Germinal center (tissue), 1 donor: ENCODE measurements at places on chromosomes 2 and 18.

DNA sequence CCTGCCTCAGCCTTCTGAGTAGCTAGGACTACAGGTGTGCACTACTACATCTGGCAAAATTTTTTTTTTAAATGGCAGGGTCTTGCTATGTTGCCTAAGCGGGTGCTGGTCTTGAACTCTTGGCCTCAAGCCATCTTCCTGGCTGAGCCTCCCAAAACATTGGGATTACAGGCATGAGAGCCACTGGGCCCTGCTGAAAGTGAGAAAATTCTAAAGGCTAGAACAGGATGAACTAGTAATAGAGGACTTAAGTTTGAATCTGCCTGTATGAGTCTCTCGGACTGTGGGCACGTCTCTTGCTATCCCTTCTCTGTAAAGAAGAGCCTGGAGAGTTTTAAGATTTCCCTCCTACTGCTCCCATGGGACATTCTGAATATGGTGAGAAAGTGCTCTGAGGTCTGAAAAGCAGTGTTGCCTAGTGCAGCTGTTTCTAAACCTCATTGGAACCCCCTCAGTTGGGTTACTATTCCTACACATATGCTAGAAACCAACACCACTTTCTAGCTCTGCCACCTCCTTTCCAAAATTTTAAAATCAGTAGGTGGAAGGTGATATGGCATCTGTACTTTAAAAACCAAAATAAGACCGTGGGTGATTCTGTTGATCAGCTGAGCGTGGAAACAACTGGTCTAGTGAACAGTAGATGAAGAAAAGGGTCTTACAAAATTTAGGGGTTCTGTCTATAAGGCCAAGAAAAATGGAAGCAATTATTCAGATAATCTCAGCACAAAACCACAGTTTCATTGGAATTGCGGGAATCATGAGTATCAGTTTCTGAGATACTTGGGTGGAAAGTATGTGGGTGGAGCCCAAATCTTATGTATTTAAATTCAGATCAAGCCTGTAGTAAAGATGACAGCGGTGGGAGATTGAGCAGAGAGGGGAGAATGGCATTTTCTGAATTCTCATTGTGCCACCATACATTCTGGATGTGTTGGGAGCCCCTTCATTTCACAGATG lies 259.8 kb upstream of the CXCR4 start:
- no peak for DNase-seq

DNA sequence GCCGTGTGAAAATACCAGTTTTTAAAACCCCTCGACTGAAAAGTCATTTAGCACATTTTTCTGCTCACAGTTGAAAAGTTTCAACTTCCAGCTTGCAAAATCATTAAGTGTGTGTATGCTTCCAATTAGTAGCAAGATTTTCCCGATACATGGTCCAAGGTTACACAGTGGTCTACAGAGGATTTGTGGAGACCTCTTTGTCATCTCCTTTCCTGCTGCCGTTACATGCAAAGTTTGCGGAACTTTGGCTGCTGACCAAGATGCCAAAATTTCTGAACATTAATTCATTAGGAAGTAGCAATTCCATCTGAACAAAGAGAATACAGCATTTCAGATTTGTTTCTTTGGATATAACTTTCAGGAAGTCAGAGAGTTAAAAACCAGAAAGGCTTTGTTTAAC lies 474.6 kb downstream of the PLCL1 start:
- DNase-seq = no peak

GRCh38 chr2:201558665-201559064 lies 84.6 kb downstream of the TMEM237 start:
- DNase-seq = no peak

DNA sequence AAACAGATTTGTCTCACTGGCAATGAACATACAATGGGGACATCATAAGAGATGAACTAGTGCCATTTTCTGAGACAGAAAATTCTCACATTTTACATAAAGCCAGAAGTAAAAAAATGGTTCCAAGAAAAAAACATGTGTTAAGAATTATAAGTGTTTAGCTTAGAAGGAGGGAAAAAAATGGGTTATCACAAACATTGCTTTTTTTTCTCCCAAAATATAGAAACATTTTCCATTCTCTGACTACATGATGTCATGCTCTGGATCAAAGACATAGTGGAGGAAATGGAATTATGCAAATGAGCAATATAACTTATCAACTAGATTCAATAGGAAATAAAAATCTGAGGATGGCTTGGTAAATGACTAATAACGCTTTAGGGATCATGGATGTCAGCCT lies 49.8 kb downstream of the SPATS2L start:
- no peak for DNase-seq

DNA sequence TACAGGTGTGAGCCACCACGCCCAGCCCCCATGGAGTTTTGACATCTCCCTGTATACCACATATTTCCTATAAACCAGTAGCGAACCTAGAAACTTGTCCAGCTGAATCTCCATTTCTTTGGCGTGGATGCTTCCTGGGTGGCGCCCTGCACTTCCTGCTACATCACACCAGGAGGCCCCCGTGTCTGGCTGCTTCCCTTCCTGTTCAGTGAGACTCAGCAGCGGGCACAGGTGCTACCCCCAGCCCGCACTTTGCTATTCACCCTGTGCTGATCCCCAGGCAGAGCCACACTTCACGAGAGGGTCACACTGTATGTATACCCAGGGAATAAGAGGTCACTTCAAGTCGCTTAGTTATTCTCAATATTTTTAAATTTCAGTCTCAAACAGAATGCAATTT lies 35.0 kb downstream of the CYP27C1 start:
- no peak for DNase-seq

DNA sequence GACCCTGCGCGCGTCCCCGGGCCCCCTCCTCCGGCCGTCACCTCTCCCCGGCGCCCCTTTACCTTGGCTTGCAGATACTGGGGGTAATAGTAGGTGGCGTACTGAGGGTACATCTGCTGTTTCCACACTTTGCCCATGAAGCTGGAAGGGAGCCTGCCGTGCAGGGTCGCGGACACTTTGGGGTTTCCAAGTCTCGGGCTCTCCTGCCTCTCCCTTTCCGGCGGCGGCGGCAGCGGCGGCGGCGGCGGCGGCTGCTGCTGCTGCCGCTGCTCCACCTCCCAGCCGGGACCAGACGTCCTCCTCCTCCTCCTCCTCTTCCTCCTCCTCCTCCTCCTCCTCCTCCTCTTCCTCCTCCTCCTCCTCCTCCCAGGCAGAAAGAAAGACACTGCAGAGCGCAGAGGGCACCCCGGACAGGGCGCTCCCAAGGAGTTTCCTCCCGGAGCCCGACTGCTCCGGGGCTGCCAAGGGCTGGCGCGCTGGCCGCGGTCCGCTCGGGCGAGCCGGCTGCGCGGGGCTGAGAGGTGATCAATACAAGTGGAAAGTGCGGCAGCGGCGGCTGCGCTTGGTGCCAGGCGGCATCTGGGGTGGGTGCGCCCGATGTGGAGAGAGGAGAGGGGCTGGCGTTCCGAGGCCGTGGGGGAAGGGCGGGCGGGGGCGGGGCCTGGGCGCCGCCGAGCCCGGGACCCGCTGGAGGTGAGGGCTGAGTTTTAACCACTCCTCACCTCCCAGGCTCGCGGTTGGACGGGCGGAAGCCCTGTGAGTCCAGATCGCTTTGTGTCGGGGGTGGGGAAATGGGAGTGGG lies at the start of gene RBMS1:
TSS of gene RBMS1 (minus strand) at position 581 of the 802 bp plus-strand sequence. CDS start at position 137, 444 bp downstream.
- DNase-seq = peak; percentile 19

- DNase-seq = no peak
Observed at GRCh38 chr2:18651842-18652774, 62.7 kb upstream of the NT5C1B start.

- DNase-seq = no peak
Observed at GRCh38 chr18:59576541-59577385, 120.5 kb downstream of the CCBE1 start.

DNA sequence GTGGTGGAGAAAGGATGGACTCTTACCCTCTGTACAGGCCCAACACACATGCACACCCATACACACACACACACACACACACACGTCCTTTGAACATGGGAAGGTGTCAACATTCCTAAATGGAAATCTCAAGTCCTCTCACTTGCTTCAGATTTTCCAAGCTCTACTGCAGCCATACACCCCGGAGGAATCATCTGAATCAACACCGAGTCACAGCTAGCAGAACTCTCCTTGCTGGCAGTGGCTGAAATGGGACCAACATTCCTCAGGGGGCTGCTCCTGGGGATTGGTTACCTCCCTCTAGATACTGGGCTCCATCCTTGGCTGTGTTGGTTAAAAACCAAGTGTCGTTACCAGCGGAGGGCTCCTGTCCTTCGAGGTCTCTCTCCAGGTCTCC lies 112.7 kb downstream of the BCL11A start:
- no peak for DNase-seq

DNA sequence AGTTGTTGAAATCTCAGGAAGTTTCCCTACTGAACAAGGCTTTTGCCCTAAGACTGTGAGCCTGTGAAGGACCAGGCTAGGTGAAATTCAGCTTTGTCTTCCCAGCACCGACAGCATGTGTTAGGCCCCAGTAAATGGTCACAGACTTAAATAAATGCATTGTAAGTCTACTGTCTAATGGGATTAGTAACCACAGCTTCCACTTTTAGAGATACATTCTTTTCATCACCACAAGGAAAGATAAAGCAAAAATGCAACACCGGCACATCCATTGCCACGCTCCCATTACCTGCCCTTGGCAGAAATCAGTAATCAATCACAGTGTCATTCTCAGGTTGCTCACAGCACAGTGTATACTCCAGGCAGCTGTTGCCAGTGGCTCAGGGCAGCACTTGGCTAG lies 59.3 kb downstream of the CRACDL start:
- no peak for DNase-seq

GRCh38 chr18:71665131-71665530 lies 879.0 kb downstream of the CBLN2 start:
- no peak for DNase-seq

GRCh38 chr18:44730803-44731529 lies 50.3 kb downstream of the SETBP1 start:
- DNase-seq = no peak

DNA sequence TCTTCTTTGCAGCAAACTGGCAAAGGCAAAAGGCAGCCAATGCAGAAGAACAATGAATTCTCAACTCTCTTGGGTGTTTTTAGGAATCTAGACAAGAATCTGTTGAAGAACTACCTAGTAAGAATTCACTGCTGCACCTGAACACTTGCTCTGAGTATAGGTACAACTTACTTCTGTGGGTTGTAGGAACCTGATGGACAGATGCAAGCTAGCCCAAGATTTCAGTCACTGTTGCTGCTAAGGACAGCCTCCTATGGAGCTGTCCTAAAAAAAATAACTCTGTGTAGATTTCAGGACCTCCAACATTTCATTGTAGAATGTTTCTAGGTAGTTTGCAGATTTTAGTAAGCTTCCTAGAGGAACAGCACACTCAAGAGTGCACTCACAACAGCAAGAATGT lies 363.5 kb downstream of the CBLN2 start:
- no peak for DNase-seq

DNA sequence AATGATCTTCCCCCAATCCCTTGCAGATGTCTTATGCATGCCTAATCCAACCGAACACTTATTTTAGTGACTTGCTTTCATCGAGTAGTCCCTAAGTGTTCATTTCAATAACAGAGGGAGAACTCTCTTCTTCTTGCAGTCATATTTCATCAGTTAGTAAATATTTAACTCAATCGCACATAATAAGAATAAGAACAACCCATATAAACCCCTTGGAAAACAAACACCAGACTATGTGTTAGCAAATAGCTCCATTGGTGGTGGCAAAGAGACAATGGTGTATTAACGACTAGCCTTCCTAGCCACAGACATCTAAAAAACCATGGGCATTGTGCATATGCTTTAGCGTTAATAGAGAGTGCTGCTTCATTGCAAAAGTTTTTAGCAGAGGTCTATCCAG lies 725.8 kb downstream of the BCL11A start:
- DNase-seq = no peak

GRCh38 chr2:106011380-106011779 lies 182.7 kb downstream of the UXS1 start:
- no peak for DNase-seq

- DNase-seq = no peak
Observed at GRCh38 chr2:170086117-170086688, 91.7 kb upstream of the MYO3B start.

- DNase-seq = no peak
Observed at GRCh38 chr2:12259493-12259892, 457.2 kb upstream of the TRIB2 start.

DNA sequence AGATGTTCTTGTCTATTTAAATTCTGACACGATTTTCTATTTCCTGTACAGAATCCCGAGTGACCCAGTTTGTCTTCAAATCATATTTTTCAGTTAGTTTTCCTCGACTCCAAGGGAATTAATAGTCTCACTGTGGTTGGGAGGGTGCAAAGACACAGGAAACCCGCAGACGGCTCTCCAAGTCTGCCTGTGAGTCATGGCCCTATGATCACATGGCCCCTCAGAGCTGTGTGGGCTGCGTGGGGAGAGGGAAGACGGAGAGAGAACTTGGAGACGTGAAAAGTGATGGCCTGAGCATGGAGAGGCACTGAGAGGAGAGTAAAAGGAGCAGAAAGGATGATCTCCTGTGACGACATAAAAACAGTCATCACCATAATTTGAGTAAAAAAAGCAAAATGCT lies 989.9 kb downstream of the DCDC2C start:
- DNase-seq = no peak

DNA sequence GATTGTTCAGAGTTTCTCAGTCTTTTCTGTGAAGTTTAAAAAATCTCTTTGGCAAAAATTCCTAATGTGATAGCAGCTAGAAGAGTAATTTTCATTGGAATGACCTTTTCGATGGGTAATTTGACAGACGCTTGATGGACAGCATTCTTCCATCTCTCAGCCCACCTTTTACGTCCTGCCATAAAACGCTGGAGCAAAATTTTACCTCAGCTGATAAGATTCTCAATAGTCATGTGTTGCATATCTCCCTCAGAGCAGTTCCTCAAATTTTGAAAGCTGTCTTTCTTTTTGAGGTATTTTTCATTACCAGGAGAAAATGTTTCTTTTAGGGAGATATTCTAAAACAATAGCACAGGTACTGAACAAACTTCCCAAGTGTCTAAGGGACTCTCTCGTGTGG lies 441.4 kb downstream of the PARD3B start:
- no peak for DNase-seq

DNA sequence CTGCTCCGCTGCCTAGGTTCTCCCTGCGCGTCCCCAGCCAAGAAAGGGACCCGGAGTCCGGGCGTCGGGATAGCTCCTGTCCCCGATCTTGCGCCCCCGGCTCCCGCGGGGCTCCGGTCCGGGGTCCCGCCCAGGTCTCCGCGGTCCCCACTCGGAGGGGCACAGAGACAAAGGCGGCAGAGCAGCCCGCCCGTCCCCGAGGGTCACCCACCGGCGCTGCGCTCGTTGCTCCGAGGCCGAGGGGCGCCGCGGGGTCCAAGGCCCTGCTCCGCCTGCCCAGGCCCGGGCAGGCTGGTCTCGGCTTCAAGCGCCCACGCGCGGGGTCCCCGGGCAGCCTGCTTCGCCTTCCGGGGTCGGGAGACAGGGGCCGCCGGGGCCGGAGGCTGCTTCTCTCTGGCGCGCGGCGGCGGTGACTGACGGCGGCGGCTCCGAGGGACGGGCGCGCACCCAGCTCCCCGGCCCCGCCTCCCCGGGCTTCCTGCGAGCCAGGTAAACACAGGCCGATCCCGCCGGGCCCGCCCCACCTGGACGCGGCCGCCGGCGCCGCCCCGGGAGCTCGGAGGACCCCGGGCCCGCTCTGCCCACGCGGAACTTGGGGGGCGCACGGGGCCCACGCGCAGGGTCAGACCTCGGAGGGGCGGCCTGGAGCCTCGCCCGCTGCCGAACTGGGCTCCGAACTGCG lies at the start of gene MBP:
TSS of gene MBP (minus strand) at position 415 of the 682 bp plus-strand sequence. CDS start 27,522 bp downstream, outside the sequence.
- peak; percentile 71 for DNase-seq
